ENCODE measurements at places on chromosomes 4 and X.
A peak's percentile ranks its signal among the peaks of the same experiment; 100 is the strongest.

- DNase-seq: no peak
These were observed 207.6 kb upstream of the MAMLD1 start for GRCh38 chrX:150155436-150156035.

GRCh38 chr4:80989921-80990544, 40.5 kb upstream of the BMP3 start:
- peak; percentile 37 for DNase-seq

- no peak for DNase-seq
These were observed 515.7 kb downstream of the BCOR start for GRCh38 chrX:39582091-39582490.

GRCh38 chr4:11537846-11538245, 109.2 kb upstream of the HS3ST1 start:
- DNase-seq: no peak
